ENCODE measurements at places on chromosomes 11 and 22. TPM values are rescaled to one million over a fixed set of nuclear protein-coding genes. Genes with fewer than 3 reads are reported as not detected.

Gene CHADL
- total RNA-seq = 0.97 TPM

Gene SPI1
- not detected for total RNA-seq

Gene MTMR2
- total RNA-seq = 33.1 TPM

Gene GGTLC2
- not detected for total RNA-seq

Gene SYNGR1
- 2.6 TPM for total RNA-seq

Gene CDKN1C
- 3.2 TPM for total RNA-seq

Gene NRXN2
- not detected for total RNA-seq

Gene TBX1
- 1.5 TPM for total RNA-seq

Data from epithelial cell of umbilical artery (primary cell).